Spleen (tissue), 13 donors: ENCODE measurements at places on chromosomes 1 and 21.
A peak's percentile ranks its signal among the peaks of the same experiment; 100 is the strongest.

DNA sequence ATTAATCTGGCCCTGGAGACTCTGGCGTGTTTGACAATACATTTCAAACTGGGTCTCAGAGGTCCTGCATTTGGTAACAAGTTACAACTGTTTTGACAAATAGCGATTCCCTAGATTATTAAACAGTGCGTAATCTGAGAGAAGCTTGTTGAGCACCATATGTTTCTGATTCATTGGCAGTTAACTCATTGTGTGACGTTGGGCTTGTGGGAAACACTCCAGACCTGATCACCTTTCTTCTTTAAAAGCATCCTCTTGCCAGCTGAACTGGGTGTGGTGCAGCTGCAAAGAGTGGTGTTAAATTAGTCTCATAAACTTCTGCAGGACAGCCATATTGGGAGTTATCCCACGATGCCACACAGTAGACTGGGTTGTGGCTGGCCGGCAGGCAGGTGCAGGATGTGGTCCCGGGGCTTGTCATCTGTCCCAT lies 82.7 kb downstream of the CDC7 start:
- H3K4me3 ChIP-seq, result no peak overlapping the region
- no peaks in the 10 kb centered on the region for H3K36me3 ChIP-seq
- DNase-seq, result no peak
- no peaks in the 10 kb centered on the region for H3K27me3 ChIP-seq

- no peaks in the 10 kb centered on the region for H3K4me1 ChIP-seq
- no peak overlapping the region for H3K4me3 ChIP-seq
- H3K36me3 ChIP-seq, result no peaks in the 10 kb centered on the region
- no peaks in the 10 kb centered on the region for H3K27me3 ChIP-seq
- no peak for DNase-seq
- no peak overlapping the region for H3K27ac ChIP-seq
Observed at GRCh38 chr21:32940079-32941014, 85.4 kb upstream of the OLIG2 start.

DNA sequence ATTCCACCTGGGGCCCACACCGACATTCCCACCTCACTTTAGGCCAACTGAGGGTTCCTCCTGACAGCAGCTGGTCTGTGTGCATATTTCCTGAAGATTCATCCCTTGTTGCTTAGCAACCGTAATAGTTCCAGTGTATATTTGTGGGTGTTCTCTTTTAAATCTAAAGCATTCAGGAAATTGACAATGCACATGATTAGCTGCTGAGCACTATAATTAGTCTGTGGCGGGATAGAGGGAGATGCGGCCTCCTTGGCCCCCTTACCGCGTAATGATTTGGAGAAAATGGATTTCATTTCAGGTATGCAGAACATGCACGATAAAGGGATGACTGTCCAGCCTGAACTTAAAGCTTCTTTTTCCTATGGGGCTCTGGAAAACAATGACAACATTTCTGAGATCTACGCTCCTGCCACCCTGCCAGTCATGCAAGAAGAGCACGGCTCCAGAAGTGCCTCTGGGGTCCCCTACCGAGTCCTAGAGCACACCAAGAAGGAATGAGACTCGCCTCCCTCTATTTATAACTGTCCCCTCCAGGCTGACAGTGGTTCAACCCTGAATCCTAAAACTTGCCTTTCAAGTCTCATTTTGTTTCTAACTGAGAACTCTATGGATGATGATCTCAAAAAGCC lies 33.8 kb upstream of the RCAN3 start:
- DNase-seq, result no peak
- no peak overlapping the region for H3K4me3 ChIP-seq
- H3K4me1 ChIP-seq, result peaks cover 12% of the 10 kb centered on the region
- no peak overlapping the region for H3K27ac ChIP-seq
- no peaks in the 10 kb centered on the region for H3K27me3 ChIP-seq

GRCh38 chr1:186930238-186930637 lies 101.5 kb downstream of the PLA2G4A start:
- H3K36me3 ChIP-seq, result no peaks in the 10 kb centered on the region
- no peaks in the 10 kb centered on the region for H3K27me3 ChIP-seq
- no peak for DNase-seq
- no peaks in the 10 kb centered on the region for H3K4me1 ChIP-seq

- H3K36me3 ChIP-seq, result no peaks in the 10 kb centered on the region
- no peak for DNase-seq
- H3K4me1 ChIP-seq, result peaks cover 4% of the 10 kb centered on the region
Observed at GRCh38 chr1:59173721-59174120, 123.2 kb upstream of the FGGY start.

DNA sequence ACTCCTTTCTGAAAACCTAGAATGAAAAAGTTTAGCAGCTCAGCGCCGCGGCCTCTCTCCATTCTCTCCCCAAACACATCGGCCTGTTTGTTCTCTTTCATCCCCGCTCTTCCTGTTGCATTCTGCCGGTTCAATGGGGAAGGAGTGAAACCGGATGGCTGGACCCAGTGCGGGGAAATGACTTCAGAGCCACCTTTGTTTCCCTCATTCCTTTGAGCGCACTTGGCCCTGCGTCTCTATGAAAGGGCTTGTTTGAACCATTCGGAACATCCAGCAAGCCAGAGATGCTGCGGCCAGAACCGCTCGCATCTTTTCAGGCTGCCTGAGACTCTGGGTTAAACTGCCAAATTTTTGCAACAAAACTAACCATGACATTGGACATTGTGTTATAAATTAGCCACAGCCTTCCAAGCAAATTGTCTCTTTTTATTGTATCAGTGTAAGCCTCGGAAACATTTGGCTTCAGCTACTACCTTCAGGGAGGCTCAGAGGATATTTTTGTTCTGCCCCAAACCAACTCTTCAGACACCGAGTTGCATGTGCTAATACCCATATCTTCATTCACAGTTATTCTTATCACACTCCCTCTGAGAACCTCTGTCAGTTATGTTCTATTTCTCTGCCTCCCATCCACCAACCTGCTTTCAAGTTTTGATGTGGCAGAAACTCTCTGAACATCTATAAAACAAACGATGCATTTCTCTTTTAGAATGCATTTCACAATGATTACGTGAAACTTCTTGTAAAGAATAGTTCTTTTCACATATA lies 5.1 kb upstream of the OLIG1 start:
- peaks cover 65% of the 10 kb centered on the region for H3K27me3 ChIP-seq
- peaks cover 2% of the 10 kb centered on the region for H3K4me1 ChIP-seq
- no peaks in the 10 kb centered on the region for H3K36me3 ChIP-seq
- no peak for DNase-seq
- peak overlapping the region; percentile 31 for H3K27ac ChIP-seq
- H3K4me3 ChIP-seq, result no peak overlapping the region

- H3K36me3 ChIP-seq, result no peaks in the 10 kb centered on the region
- H3K4me1 ChIP-seq, result no peaks in the 10 kb centered on the region
Observed at GRCh38 chr1:14516974-14517840, 81.3 kb upstream of the KAZN start.

- no peak overlapping the region for H3K27ac ChIP-seq
- no peak overlapping the region for H3K4me3 ChIP-seq
- no peaks in the 10 kb centered on the region for H3K27me3 ChIP-seq
- no peak for DNase-seq
Observed at GRCh38 chr1:181219938-181220337, 131.4 kb downstream of the IER5 start.

DNA sequence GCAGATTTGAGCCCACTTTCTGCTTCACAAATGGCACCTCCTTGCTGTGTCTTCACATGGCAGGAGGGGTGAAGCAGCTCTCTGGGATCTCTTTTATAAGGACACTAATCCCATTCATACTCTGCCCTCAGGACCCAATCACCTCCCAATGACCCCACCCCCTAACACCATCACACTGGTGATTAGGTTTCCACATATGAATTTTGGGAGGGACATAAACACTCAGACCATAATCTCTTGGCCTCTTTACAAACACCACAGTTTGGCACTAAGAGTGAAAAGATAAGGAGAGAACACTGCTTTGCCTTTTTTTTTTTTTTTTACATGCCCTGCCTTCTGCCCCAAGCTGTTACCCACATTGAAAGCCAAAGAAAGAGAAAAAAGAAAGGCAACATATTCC lies 166.2 kb upstream of the NFIA start:
- DNase-seq, result no peak
- no peaks in the 10 kb centered on the region for H3K36me3 ChIP-seq
- no peak overlapping the region for H3K27ac ChIP-seq
- no peaks in the 10 kb centered on the region for H3K27me3 ChIP-seq

DNA sequence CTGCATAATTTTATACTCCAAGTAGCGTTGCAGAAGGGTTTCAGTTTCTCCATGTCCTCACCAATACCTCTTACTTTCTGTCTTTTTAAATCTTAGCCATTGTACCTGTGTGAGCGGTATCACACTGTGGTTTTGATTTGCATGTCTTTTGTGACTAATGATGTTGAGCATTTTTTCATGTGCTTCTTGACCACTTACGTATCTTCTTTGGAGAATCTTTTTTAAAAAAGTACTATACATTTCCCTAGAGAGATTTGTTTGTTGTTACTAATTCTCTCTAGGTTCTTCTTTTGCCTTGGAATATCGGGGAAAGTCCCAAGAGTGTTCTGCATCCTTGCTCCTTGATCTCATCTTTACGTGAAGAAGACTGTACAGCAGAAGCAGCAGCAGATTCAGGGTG lies 81.8 kb upstream of the WARS2 start:
- H3K4me3 ChIP-seq, result no peak overlapping the region
- H3K36me3 ChIP-seq, result no peaks in the 10 kb centered on the region
- no peaks in the 10 kb centered on the region for H3K27me3 ChIP-seq
- no peak overlapping the region for H3K27ac ChIP-seq
- no peaks in the 10 kb centered on the region for H3K4me1 ChIP-seq
- no peak for DNase-seq

DNA sequence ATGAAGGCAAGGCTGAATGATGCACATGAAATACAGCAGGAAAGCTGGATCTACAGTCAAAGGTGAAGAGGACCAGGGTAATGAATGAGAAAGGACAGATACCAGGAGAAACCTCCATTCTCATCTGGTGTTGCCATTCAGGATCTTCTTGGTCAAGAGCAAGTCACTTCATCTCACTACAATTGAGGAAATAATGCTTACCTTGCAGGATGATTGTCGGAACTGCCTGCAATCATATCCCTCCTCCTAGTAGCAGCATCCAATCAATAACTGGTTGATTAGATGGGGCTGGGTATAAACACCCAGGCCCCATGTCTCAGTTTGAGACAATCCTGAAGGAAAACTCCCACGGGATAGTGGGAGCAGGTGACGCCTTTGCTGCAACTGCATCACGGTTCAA lies 194.8 kb upstream of the C8B start:
- no peaks in the 10 kb centered on the region for H3K4me1 ChIP-seq
- H3K36me3 ChIP-seq, result no peaks in the 10 kb centered on the region
- H3K27ac ChIP-seq, result no peak overlapping the region
- H3K4me3 ChIP-seq, result no peak overlapping the region
- no peak for DNase-seq
- no peaks in the 10 kb centered on the region for H3K27me3 ChIP-seq

- H3K27me3 ChIP-seq, result no peaks in the 10 kb centered on the region
- no peak overlapping the region for H3K27ac ChIP-seq
- no peaks in the 10 kb centered on the region for H3K36me3 ChIP-seq
- no peak overlapping the region for H3K4me3 ChIP-seq
Observed at GRCh38 chr21:23624281-23624680, 1983.0 kb downstream of the MRPL39 start.

DNA sequence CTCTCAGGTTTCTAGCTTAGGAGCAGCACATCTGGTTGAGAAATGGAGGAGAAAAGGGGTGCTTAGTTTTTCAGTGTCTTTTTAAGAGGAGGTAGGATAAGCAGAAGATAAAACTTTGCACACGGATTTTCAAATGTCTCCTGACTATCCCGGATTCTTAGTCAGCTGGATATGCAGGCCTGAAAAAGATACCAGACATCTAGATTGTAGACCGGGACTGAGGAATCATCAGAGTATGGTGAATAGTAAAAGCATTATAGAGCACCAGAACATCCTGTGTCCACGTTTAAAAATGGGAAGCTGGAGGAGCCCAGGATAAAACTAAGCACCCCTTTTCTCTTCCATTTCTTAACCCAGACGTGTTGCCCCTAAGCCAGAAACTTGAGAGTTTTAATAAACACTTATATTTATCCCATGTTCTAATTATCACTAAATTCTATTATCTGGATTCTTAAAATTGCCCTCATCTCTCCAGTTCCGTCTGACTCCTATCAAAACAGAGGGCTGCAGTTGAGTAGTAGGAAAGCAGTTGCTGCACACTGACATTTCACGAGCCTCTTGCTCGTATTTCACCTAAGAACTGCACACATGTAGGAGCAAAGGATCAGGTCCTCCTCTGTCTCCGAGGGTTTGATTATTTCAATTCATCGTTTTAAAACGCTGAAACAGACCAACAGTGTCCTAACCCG lies 609 bp downstream of the PIGK start:
- H3K4me3 ChIP-seq, result peak overlapping the region; percentile 67
- peaks cover 32% of the 10 kb centered on the region for H3K4me1 ChIP-seq
- no peaks in the 10 kb centered on the region for H3K36me3 ChIP-seq
- DNase-seq, result no peak
- no peaks in the 10 kb centered on the region for H3K27me3 ChIP-seq
- H3K27ac ChIP-seq, result peak overlapping the region; percentile 92
